ENCODE measurements at places on chromosomes 7 and 10. TPM values are rescaled to one million over a fixed set of nuclear protein-coding genes. Genes with fewer than 3 reads are reported as not detected.

Gene ARHGEF35
- total RNA-seq, result 0.53 TPM

Gene KBTBD2
- total RNA-seq, result 73.1 TPM

Gene DOCK4
- total RNA-seq, result 365 TPM

Gene SUN3
- total RNA-seq, result not detected

Gene MYO1G
- total RNA-seq, result 0.27 TPM

Gene DEPP1
- 230 TPM for total RNA-seq

Gene C10orf90
- not detected for total RNA-seq

Gene PWWP2B
- total RNA-seq, result 7.7 TPM

Gene ZNF488
- total RNA-seq, result not detected

Gene PAPOLB
- total RNA-seq, result 0.27 TPM

Gene OAT
- total RNA-seq, result 155 TPM

Gene ANKRD7
- total RNA-seq, result 0.65 TPM

Gene TMEM176B
- total RNA-seq, result not detected

Gene ECHDC3
- 1.2 TPM for total RNA-seq

Gene WIPF3
- total RNA-seq, result not detected

Gene ANKRD22
- not detected for total RNA-seq

Gene SVOPL
- total RNA-seq, result not detected

Gene OR9A2
- total RNA-seq, result not detected

Gene PCDH15
- not detected for total RNA-seq

Gene FLNC
- 93.9 TPM for total RNA-seq

Gene FBXL13
- 1.3 TPM for total RNA-seq

Gene ENTPD7
- 27.9 TPM for total RNA-seq

Gene TBX20
- total RNA-seq, result 14.4 TPM

Gene COL1A2
- 3.7 TPM for total RNA-seq

Gene GIMAP8
- total RNA-seq, result 75.3 TPM

Gene C7orf57
- total RNA-seq, result not detected

Gene MCM10
- 26.1 TPM for total RNA-seq

Gene IGFBP1
- 0.72 TPM for total RNA-seq

Gene VTI1A
- 51.4 TPM for total RNA-seq

Gene LRGUK
- 0.13 TPM for total RNA-seq

Gene KIAA1549
- total RNA-seq, result 3.5 TPM

Gene GCK
- 0.14 TPM for total RNA-seq

Measured in thoracic aorta endothelial cell (primary cell).